Activated T-cell treated with anti-CD3 and anti-CD28 coated beads for 1 hour (primary cell): ENCODE measurements at places on chromosomes 7 and 10.

GRCh38 chr7:150901160-150902035, 49.1 kb downstream of the AOC1 start:
- DNase-seq: no peak

DNA sequence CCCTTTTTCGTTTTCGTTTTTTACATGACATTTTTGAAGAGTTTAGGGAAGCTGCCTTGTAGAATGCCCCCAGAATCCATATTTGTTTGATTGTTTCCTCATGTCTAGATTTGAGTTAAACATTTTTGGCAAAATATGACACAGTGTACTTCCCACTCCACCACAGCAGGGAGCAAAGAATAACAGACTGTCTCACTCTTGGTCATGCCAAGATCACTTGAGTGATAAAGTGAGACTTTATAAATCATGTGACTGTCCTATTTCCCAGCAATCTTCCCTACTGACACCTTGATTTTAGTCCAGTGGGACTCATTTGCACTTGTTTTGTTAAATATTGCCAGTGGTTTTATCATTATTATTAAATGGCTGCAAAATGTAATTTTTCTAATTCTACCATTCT, 44.4 kb upstream of the USP6NL start:
- no peak for DNase-seq

DNA sequence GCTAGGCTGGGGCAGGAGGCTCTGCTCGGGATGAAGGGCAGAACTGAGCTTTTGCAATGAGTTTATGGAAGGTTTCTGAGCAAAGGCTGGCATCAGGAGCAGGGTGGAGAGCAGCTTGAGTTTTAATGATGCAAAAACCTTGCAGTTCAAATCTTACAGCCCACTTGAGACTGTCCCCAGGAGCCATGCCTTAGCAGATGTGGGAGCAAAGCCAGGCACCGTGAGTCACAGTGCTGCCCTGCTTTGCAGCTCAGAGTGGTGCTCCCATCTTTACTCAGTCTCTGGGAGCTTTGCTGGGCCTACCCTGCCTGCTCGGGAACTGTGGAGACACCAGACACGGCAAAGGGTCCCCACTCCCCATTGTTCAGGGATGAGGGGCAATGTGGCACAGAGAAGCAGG, 122.4 kb upstream of the NPS start:
- no peak for DNase-seq

GRCh38 chr7:152615031-152615741, 60.8 kb downstream of the XRCC2 start:
- no peak for DNase-seq

DNA sequence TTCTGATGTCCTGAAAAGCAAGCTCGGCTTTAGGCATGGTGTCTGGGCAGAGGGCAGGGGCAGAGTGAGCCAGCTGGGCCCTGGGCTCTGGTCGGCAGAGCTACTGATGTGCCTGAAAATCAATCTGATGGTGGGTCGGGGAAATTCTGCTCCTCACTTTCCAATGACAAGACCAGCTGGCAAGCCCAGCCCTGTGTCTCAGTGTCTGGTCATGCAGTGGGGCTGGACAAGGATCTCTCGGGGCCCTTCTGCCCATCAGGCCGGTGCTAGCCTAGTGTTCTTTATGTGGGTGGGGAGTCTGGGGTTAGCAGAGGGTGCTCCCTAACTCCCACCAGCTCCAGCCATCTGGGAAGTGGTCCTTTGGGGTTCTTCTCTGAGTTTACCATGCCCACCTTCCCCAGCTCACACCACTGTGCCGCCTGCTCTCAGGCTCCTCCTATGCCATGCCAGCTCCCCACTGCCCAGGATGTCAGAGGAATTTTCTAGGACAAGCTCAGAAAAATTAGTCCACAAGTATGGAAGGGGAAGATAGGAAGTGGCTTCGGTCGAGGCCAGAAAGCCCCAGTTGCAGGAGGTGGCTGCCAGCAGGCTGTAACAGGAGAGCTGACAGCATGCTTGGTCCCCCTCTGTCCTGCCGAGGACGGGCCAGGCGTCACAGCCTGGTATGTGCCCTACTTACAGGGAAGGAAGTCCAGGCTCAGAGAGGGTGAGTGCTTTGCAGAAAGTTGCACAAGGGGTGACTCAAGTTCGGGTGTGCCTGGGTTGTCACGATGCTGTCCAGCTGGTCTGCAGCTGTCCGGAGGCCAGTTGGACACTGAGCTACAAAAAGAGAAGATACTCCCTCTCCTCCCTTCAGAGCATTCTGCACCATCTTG, 135.2 kb downstream of the ADCY1 start:
- no peak for DNase-seq

DNA sequence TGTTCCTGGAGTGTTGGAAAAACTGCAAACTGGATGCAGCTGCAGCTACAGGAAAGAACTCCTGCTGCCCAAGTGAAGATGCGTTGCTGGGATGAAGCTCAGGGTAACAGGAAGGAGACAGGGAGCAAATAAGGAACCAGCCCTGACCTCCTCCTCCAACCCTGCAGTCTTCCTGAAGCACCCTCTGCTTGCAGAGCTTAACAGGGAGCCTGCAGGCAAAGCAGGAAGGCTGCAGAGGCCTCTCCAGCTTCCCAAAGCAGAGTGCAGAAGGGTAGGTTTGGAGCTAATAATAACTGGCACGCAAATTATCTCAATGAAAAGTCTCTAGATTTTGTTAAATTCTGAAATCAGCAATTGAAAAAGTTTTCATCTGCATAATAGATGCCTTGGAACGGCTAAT, 92.5 kb downstream of the SORCS1 start:
- no peak for DNase-seq

DNA sequence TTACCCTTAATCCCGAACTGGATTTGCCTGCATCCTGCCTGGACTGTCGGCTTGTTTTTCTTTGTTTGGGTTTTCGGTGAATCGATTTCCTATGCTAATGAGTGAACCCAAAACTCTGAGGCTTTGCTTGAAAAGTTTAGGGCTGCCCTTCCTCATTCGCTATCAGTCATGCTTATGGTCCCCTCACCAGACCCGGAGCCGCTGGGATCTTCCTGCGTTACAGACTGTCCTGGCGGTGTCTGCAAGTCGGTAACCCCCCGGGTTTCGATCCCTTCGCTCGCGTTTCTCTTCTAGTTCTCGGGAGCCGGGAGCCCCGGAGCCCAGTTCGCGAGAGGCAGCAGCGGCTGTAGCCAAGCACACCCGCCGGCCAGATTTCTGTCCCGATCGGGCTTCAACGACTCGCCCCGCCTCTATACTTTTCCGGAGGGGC, 2.2 kb downstream of the EMX2 start:
- DNase-seq: no peak

DNA sequence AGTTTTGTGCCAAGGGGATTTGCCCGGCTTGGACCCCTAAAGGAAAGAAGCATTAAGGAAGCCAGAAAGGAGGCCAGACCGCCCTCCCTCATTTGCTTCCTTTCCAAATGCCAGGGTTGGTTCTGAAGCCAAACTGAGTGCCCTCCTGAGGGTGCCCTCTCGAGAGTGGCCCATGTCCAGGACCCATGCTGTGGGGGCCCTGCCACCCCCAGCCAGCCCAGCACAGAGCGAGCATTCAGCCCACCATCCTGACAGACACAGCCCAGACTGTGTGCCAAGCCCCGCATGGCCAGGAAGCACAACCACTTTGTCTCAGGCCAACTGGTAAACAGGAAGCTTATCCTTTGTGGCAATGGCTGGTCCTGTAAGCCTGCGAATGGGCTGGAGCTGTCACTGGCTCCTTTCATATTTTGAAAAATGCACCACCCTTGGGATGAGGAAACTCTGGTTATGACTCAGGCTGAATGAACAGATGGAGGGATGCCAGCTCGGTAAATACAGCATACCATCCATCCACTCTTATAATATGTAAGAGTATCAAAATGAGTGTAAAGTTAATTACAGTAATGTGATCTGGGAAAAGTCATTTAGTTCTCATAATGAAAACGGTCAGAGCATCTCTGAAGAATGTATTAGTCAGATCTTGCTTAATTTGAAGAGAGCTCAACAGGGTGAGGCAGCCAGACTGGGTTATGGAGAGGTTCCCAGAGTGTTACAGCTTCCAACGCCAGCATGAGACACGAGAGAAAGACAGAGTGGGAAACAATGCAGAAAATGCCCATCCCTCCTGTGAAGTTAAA, 65.0 kb downstream of the STK17A start:
- DNase-seq: no peak

- no peak for DNase-seq
These were observed 287.3 kb downstream of the INHBA start for GRCh38 chr7:41415471-41416207.

DNA sequence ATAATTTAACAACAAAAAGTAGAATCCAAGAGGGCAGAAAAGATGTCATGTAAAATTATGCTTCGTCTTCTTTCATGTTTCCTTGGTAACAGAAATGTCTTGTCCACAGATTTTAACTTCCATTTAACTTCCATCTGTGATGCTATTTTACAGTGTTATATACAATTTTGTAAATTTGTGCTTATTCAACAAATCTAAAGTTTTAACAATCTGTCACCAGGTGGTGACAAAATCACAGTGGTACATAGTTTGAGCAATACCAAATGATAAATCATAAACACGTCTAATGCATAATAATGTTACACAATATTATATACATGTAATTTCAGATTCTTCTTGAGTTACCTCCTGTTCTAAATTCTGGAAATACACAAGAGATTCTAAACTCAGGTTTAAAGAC, 784.4 kb upstream of the CELF2 start:
- no peak for DNase-seq

DNA sequence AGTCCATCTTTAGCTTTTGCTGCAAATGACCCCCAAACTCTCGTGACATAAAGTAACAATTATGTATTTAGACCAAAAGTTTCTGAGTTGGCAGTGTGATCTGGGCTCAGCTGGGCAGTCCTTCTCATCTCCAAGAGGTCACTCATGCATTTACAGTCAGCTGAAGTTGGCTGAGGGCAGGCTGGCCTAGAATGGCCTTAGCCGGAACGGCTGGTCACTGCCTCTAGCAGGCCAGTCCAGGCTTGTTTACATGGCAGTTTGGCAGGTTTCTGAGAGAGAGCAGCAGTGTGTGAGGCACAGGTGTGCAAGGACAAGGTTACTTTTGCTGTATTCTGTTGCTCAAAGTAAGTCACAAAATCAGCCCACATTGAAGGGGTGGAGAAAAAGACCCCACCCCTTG, 200.0 kb upstream of the AGK start:
- DNase-seq: no peak

DNA sequence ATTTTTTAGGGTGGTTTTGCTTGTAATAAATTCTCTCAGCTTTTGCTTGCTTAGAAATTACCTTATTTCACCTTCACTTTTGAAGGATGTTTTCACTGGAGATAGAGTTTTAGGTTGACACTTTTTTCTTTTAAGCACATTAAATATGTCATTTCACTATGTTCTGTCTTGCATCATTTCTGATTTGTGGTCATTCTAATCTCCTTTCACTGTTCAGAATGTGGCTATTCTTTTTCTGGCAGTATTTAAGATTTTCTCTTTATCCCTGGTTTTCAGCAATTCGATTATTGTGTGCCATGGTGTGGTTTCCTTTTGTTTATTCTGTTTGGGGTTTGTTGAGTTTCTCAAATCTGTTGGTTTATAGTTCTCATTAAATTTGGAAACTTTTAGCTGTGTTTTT, 1065.6 kb downstream of the KCNMA1 start:
- no peak for DNase-seq

DNA sequence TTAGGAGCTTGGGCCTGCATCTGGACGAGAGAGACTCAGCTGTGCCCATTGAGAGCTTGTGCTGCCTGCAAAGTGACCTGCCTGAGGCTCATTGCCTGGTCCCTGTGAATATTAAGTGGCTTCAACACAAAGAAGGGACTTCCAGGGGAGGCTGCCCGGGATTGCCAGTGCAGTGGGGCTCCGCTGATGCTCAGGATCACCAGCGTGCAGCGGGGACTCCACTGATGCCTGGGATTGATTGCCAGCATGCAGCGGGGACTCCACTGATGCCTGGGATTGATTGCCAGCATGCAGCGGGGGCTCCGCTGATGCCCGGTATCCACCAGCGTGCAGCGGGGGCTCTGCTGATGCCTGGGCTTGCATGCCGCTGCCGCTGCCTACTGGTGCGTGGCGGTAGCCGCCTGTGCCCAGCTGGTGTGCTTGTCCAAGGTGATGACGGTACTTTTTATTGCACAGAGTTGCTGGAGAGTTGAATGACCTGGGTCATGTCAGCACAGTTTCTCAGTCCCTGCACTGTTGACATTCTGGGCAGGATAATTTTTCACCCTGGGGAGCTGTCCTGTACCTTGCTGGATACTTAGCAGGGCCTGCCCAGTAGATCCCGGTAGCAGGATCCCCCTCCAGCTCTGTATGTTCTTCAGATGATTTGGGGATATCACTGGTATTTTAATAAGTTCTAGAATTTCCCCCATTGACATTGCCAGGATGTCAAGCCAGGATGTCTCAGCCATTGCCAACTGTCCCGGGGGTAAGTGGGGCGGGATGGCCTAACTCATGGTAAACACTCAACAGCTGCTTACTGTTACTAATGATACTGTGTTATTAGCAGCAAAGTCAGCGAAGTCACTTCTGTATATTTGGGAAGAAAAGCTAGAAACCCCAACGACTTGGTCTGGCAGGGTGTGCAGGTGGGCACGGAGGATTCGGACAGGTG, 13.0 kb downstream of the DOCK1 start:
- DNase-seq: no peak
